Tibial nerve (tissue), 4 donors: ENCODE measurements at places on chromosomes 16 and 17. TPM values are rescaled to one million over a fixed set of nuclear protein-coding genes. Genes with fewer than 3 reads are reported as not detected.

SCIMP gene
- 0.84 TPM for total RNA-seq

FA2H gene
- 20.8 TPM for total RNA-seq

CCDC200 gene
- total RNA-seq = not detected

TBC1D28 gene
- not detected for total RNA-seq

ABCC3 gene
- 19.2 TPM for total RNA-seq

SYCE1L gene
- total RNA-seq = not detected

HS3ST3A1 gene
- not detected for total RNA-seq

DNA sequence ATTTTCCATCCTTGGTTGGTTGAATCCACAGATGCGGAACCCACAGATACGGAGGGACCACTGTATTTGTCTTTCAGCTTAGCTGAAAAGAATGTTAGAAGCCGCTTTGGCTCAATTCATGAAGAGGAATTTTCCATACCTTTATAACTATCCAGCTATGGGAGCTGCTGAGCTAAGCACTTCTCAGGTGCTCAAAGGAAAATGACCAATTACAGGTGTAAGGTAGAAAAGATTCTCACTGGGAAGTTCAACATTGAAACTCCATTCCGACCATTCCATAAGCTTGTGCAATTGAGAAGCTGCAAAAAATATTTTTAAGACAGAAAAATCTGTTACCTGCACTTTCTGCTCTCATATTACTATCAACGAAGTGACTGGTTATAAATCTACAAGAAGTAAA lies 2.7 kb downstream of the AHSP start:
- no peak for DNase-seq
- no peaks in the 10 kb centered on the region for H3K36me3 ChIP-seq
- H3K27ac ChIP-seq = no peak overlapping the region
- H3K4me1 ChIP-seq = no peaks in the 10 kb centered on the region
- no peak overlapping the region for H3K4me3 ChIP-seq

DNA sequence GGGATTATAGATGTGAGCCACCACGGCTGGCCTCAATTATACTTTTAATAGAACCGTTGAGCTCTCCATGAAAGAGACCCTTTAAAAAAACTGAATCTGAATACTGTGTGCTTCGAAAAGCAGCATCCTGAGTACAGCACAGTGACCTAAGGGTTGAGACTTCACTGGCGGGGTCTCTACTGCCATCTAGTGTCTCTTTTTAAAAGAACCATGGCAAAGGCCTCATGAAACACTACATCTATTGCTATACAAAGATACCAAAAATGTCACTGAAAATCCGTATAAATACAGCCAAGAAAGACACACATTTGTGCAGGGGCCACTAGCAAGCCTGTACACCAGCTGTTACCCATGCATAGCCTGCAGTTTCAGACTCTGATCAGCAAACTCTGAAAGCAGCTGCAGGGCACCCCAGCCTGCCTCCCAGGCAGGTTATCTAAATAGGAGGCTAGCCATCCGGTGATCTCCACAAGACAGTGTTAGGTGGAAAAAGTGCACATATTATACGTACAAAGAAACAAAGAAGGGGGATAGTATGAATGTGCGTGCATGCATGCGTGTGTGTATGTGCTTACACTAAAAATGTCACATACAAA lies 35.3 kb downstream of the NPLOC4 start:
- peaks cover 89% of the 10 kb centered on the region for H3K36me3 ChIP-seq
- no peak overlapping the region for H3K27ac ChIP-seq
- H3K4me1 ChIP-seq = peaks cover 4% of the 10 kb centered on the region
- peak; percentile 48 for DNase-seq
- no peaks in the 10 kb centered on the region for H3K27me3 ChIP-seq

GRCh38 chr17:50312308-50312707 lies 33.6 kb upstream of the XYLT2 start:
- DNase-seq = peak; percentile 9
- no peak overlapping the region for H3K4me3 ChIP-seq
- no peaks in the 10 kb centered on the region for H3K36me3 ChIP-seq
- H3K27me3 ChIP-seq = no peaks in the 10 kb centered on the region
- H3K4me1 ChIP-seq = no peaks in the 10 kb centered on the region
- no peak overlapping the region for H3K27ac ChIP-seq

- no peaks in the 10 kb centered on the region for H3K4me1 ChIP-seq
- DNase-seq = no peak
Measured at GRCh38 chr16:56067406-56067805, 123.9 kb upstream of the GNAO1 start.

GRCh38 chr17:39122991-39123390 lies 28.4 kb downstream of the PLXDC1 start:
- H3K4me1 ChIP-seq = no peaks in the 10 kb centered on the region
- H3K27me3 ChIP-seq = no peaks in the 10 kb centered on the region
- no peak for DNase-seq
- no peaks in the 10 kb centered on the region for H3K36me3 ChIP-seq
- no peak overlapping the region for H3K4me3 ChIP-seq

DNA sequence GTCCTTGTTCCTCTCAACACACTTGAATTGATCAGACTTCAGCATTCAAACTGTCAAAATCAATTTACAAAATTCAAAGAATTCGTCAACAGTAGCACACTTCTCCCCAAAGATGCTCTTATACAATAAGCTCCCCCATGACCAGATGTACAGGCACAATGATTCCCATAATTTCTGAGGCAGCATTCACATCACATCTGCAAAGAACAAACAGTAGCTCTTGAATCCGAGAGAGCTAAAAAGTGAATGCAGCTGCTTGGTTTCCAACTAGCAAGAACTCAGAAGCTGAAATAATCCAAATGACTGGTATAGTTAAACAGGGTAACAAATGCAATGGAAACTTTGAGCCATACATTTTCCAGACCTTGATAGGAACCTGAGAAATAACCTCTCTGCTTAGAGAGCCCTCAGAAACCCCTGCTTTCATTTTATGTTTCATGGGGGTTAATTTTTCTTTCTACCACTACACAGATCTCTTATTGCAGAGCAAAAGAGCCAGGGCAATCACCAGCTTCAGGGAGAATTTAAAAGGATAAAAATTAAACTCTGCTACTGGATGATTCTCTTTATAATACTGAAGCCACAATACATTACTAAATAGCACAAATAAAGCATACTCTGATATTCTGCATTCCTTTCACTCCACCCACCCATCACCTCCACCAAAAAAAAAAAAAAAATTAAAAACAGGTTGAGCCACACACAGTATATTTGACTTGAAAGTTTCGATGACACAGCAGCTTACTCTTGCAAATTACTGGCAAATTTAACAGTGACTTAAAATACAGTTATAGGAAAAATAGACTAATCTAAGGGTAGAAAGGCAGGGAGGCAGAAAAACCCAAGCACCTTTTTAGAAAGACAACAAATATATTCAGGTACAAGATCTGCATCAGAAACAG lies 23.1 kb upstream of the TMEM97 start:
- H3K27ac ChIP-seq = no peak overlapping the region
- no peaks in the 10 kb centered on the region for H3K4me1 ChIP-seq
- H3K27me3 ChIP-seq = no peaks in the 10 kb centered on the region
- H3K4me3 ChIP-seq = no peak overlapping the region

GRCh38 chr17:5184288-5184687 lies 7.4 kb downstream of the ZNF594 start:
- H3K27ac ChIP-seq = no peak overlapping the region
- no peaks in the 10 kb centered on the region for H3K27me3 ChIP-seq
- no peaks in the 10 kb centered on the region for H3K4me1 ChIP-seq
- H3K36me3 ChIP-seq = peaks cover 80% of the 10 kb centered on the region
- no peak for DNase-seq

DNA sequence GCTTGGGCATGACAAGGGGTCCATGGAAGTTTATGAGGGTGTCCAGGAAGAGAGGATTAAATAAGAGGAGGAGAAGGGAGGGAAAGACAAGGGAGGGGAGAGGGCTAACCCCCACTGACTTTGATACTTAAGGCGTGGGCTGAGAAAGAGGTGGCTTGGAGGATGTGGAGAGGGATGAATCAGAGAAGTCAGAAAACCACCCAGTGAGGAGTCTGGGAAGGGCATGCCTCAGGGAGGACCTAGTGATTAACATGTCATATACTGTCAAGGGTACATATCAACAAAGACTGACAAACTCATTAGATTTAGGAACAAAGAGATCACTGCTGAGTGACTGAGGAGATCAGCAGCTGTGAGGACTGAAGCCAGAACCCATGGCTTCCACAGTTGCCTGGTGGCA lies 145.4 kb downstream of the IRX5 start:
- H3K36me3 ChIP-seq = no peaks in the 10 kb centered on the region
- H3K27ac ChIP-seq = no peak overlapping the region
- DNase-seq = no peak
- H3K27me3 ChIP-seq = no peaks in the 10 kb centered on the region
- no peak overlapping the region for H3K4me3 ChIP-seq
- H3K4me1 ChIP-seq = no peaks in the 10 kb centered on the region

DNA sequence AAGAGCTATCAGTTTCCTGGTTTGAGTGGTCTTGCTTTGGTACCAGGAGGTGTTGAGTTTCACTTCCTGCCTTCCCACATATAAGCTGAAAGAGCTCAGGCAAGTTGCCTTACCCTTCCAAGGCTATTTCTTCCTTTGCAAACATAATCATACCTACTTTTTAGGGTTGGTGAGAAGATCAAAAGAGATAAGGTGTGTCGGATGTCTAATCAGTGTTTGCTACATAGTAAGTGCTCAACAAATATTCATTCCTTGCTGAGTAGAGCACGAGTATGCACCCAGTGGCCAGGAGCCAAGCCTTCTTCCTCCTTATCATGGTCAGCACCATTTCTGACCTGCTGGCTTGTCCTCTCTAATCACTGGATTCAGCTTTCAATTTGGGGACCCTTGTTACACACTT lies 12.7 kb upstream of the TMEM98 start:
- no peaks in the 10 kb centered on the region for H3K36me3 ChIP-seq
- no peak overlapping the region for H3K4me3 ChIP-seq
- H3K27ac ChIP-seq = no peak overlapping the region
- DNase-seq = no peak
- no peaks in the 10 kb centered on the region for H3K27me3 ChIP-seq
- no peaks in the 10 kb centered on the region for H3K4me1 ChIP-seq

- H3K27ac ChIP-seq = no peak overlapping the region
- H3K4me1 ChIP-seq = no peaks in the 10 kb centered on the region
- DNase-seq = no peak
Measured at GRCh38 chr17:27888067-27888466, 5.1 kb downstream of the LYRM9 start.

DNA sequence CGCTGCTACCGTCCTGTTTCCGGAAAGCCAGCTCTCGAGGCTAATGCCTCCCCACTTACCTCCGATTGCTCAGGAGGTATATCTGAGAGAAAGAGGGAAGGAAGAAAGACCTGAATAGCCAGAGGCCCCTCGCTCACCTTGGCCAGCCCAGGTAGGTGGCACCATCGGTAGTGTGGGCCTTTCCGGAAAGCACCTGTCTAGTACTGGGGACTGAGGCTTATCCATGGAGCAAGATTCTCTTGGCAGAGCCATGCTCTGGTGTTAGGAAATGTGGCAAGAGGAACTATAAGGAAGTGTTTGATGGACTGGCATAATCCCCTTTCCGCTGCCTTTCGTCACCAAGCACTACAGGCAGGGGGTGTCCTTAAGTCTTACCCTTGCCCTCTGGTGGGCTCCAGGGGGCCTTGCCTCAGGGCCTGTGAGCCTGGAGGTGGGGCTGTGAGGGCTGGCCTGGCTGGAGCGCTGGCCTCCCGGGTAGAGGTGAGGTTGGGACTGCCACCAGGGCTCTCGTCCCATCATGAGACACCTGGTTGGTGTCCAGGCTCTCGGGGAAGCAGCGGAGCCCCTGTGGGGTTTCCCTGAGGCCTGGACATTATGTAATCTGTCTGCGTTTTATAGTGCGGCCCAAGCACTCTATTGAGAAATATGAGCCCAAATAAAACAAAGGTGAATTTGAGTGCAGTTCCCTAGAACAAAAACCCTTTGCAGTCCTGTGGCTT lies 2.9 kb downstream of the CMIP start:
- no peak for DNase-seq
- H3K4me1 ChIP-seq = peaks cover 29% of the 10 kb centered on the region
- H3K27me3 ChIP-seq = no peaks in the 10 kb centered on the region
- peak overlapping the region; percentile 50 for H3K27ac ChIP-seq
- H3K4me3 ChIP-seq = no peak overlapping the region

DNA sequence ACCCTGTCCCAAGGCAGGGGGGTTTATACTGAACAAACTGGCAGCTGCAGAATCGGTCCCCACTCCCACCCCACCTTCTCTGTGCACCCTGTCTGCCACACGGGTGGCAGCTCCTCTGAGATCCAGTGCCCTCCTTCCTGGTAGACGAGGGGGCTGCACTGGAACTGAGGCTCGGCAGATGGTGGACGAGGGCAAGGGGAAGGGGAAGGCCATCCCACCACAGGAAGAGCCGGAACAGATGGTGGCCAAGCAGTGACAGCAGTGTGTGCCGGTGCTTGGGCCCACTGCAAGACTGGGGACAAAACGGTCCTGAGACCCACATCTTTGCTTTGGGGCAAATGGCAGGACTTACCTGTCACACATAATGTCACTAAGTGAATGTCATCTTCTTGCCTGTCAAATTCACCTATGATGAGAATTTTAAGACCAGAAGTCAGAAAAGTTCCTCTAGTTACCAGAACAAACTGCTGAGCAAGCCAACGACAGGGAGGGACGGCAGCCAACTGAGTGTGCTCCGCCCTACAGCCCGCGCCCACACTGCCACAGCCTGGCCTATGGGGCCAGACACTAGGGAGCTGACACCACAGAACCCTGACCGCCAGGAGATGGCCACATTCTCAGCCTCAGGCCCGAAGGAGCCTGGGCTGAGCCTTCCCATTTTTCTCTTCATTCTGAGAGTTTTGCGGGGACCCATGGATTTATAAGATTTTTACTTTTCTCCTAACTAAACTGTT lies 14.4 kb downstream of the NTAN1 start:
- peaks cover 76% of the 10 kb centered on the region for H3K36me3 ChIP-seq
- peak; percentile 70 for DNase-seq
- H3K4me3 ChIP-seq = no peak overlapping the region

GRCh38 chr17:77767148-77767547 lies 191.4 kb upstream of the TNRC6C start:
- H3K27me3 ChIP-seq = no peaks in the 10 kb centered on the region
- no peak overlapping the region for H3K4me3 ChIP-seq
- no peak overlapping the region for H3K27ac ChIP-seq
- no peaks in the 10 kb centered on the region for H3K4me1 ChIP-seq
- H3K36me3 ChIP-seq = no peaks in the 10 kb centered on the region

- no peaks in the 10 kb centered on the region for H3K36me3 ChIP-seq
- no peak overlapping the region for H3K27ac ChIP-seq
- DNase-seq = no peak
- no peak overlapping the region for H3K4me3 ChIP-seq
- H3K4me1 ChIP-seq = no peaks in the 10 kb centered on the region
Measured at GRCh38 chr17:6446516-6447100, 2.4 kb downstream of the PIMREG start.

- no peak for DNase-seq
- H3K27ac ChIP-seq = no peak overlapping the region
- peaks cover 33% of the 10 kb centered on the region for H3K4me1 ChIP-seq
- no peak overlapping the region for H3K4me3 ChIP-seq
- no peaks in the 10 kb centered on the region for H3K27me3 ChIP-seq
Measured at GRCh38 chr17:2002767-2003329, 22.3 kb downstream of the RTN4RL1 start.
